ENCODE measurements at places on chromosomes 1 and 21.

- peak; percentile 88 for DNase-seq
Observed at GRCh38 chr1:183945428-183946319, 91.9 kb downstream of the COLGALT2 start.

DNA sequence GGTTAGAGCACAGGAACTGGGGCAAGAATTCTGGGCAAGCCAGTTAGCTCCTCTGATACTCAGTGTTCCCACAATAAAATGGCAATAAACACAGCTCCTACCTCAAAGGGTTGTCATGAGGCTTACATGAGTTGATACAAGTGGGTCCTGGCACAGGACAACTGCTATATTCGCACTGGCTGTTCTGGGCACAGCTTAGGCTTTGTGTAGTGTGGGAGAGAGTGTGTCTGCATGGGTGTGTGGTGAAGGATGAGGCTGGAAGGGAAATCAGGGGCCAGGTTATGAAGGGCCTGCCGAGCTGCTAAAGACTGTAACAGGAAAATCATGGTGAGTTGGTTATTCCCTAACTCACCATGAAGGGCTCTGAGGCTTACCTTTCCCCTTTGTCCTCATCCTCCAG lies 18.7 kb downstream of the ETV3 start:
- DNase-seq: no peak

DNA sequence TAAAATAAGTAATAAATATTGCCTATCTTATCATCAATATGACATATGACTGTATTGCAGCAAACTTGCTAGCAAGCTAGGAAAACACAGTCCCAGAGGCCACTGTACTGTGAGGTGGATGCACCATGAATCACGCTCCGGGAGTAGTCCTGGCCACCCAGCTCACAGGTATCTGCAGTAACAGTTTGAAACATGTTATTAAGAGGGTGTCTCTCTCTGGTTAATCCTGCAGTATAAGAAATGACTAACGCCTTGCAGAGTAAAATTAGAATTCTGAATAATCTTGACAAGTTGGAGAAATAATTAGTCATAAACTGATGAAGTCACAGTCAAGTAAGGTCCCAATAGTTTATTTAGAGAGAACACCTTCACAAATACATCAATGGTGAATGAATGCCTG lies 34.0 kb upstream of the DPT start:
- no peak for DNase-seq

GRCh38 chr1:63405021-63405420 lies 37.6 kb downstream of the ALG6 start:
- no peak for DNase-seq
